ENCODE measurements at places on chromosomes 12 and 14. TPM values are rescaled to one million over a fixed set of nuclear protein-coding genes. Genes with fewer than 3 reads are reported as not detected.

DNA sequence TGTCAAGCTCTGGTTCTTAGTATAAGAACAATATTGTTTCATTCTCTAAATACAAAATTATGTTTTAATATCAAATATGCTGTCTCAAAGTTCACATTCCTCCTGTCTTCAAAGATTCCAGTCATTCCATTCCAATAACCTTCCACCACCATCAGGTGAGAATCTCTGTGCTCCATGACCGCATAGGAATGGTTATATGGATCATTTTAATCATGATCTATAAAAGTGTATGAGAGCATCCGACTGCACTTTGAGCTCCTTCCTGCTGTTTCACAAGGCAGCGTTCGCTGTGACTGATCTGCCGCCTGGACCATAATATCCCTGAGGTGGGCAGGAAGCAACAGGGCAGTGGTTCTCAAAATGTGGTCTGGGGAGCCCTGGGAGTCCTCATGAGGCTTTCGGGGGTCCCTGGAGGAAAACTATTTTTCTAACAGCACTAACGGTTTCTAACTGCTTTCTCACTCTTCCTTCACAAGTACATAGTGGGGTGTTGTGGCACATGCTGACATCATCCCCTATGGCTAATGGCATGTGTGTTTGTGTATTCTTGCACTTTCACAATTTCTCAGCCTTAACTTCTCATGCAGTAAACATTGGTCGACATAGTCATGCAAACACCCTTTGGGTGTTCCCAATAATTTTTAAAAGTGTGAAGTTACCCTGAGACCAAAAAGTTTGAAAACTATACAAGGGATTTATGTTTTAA lies 137.4 kb downstream of the ANO2 start:
- H3K4me1 ChIP-seq = no peaks in the 10 kb centered on the region
- no peaks in the 10 kb centered on the region for H3K27me3 ChIP-seq
- DNase-seq = no peak
- H3K27ac ChIP-seq = no peak overlapping the region
- H3K36me3 ChIP-seq = no peaks in the 10 kb centered on the region

DNA sequence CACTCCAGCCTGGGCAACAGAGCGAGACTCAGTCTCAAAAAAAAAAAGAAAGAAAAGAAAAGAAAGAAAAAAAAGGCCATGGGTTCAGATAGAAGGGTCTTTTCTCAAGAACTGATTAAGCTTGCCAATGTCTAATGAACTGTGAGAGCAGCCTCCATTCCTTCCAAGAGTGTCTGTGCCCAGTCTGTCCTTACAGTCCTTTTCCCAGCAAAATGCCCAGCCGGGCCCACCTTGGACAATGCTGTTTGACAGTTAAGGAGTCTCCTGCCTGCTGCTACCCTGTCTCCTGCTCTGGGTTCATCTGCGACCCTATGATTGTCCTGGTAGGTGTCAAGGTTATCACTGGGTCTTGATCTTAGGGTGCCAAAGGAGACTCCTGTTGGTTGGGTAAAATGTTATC lies 21.4 kb downstream of the SYNE3 start:
- H3K27me3 ChIP-seq = no peaks in the 10 kb centered on the region
- H3K36me3 ChIP-seq = peaks cover 6% of the 10 kb centered on the region
- no peak overlapping the region for H3K4me3 ChIP-seq
- H3K4me1 ChIP-seq = peaks cover 44% of the 10 kb centered on the region
- no peak for DNase-seq
- H3K27ac ChIP-seq = peak overlapping the region; percentile 12

DNA sequence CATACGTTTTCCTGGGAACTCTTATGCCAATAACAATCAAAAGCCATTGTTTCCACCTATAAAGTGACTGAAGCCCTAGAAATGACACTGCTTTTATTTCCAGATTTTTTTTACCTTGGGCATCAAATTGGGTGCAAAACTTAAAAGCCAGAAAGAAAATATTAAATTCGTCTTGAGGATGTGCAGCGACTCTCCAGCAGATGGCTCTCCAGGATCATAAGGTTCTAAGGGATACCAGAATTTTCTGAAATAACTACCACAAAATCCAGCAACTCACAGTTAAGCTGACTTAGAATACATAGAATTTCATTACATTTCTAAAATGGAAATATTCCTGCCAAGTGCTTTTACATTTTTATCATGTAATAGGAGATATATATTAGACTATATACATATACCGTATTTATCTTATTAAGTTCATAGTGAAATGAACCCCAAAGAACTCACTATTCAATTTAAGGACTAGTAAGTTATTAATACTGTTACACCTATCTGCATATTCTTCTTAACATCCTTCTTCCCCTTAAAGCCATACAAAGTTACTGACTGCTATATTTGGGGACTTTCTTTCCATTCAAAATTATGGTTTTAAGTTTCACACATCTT lies 44.0 kb downstream of the ARMH4 start:
- no peaks in the 10 kb centered on the region for H3K36me3 ChIP-seq
- H3K27ac ChIP-seq = no peak overlapping the region
- no peaks in the 10 kb centered on the region for H3K4me1 ChIP-seq
- DNase-seq = no peak

DNA sequence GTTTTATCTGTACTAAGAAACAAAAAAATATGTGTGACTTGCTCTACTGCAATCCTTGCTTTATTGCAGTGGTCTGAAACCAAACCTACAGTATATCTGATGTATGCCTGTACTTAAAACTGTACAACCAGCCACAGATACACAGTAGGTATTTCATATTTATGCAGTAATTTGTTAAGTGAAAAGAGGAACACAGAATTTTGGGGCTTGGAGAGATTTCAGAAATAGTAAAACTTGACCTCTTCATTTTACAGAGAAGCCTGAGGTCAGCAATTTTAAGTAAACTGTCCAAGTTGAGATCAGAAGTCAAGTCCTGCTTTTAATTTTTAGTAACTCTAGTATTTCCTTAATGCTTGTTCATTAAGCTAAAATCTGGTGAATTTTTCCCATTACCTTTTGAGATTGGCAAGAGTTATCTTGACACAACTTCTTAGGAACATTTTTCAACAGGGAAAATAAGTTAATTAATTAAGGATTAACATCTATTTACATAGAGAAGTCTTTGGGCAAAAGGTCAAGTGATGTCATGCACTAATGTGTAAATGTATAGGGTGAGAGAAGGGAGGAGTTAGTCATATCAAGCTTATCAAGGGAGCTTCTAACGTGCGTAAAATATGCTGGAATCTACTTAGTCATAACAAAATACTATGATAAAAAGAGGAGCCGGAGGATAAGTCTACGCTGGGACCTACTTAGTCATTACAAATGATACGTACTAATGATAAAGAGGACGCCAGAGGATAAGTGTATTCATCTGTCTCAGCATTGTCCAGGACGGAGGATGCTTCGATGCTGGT lies 66.0 kb upstream of the GTF2A1 start:
- no peak overlapping the region for H3K4me3 ChIP-seq
- no peaks in the 10 kb centered on the region for H3K4me1 ChIP-seq
- no peak overlapping the region for H3K27ac ChIP-seq
- H3K27me3 ChIP-seq = no peaks in the 10 kb centered on the region

DNA sequence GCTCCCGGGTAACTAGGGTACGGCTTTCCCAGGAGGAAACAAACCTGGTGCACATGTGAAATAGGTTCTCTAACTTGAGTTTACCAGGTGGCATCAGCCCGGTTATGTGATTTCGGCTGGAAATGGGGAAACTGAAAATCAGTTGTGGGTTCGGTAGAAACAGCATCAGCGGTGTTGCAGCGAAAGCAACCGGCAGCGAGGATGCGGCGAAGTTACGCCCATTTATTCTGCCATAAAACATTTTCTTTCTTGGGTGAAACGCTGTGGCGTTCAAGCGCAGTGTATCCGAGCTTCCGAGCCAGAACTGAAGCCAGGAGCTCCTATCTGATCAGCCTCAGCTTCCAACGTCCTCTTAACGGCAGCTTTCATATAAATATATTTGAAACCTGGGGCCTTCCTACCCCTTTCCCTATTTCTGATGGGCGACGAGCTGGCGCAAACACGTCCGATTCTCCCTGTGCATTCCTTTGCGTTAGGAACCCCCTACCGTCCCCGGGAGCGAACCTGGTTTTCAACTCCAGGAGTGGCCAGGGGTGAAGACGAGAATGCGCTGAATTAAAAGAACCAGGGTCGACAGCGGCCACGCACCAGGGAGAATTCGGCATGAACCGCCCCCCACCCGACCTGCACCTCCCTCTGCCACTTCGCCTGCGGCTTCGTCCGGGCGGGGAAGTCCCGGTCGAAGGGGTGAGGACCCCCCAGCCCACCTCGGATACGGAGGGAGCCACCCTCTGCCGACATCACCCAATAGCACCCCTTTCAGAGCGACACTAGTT lies 1.6 kb downstream of the DPF3 start:
- peaks cover 46% of the 10 kb centered on the region for H3K27me3 ChIP-seq
- H3K27ac ChIP-seq = no peak overlapping the region
- peak overlapping the region; percentile 74 for H3K4me3 ChIP-seq

DNA sequence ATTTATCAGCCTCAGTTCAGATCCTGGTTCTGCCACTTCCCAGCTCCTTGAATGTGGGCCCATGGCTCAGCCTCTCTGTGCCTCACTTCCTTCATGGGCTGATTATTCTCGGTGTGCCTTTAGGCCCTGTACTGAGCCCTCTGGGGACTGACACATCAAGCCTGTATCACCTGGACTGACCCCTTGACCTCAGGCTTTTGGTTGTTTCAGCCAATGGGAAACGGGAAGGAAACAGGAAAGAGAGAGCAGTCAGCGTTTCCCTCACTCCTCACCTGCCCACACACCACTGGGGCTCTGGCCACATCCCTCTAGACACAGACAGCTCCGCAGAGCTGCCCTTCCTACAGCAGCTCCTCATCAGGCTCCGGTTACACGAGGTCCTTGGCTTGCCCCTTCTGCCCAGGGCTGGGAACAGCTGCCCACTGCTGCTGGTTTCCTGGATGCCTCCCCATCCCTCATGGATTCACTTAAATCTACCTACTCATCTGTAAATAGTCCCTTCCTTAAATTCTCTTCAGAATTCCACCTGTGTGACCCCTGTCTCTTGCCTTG lies 37.0 kb upstream of the ITPR2 start:
- H3K27ac ChIP-seq = no peak overlapping the region
- DNase-seq = no peak
- H3K4me1 ChIP-seq = no peaks in the 10 kb centered on the region
- no peaks in the 10 kb centered on the region for H3K36me3 ChIP-seq

GRCh38 chr12:113345318-113345717 lies 10.4 kb upstream of the SLC8B1 start:
- H3K27me3 ChIP-seq = peaks cover 12% of the 10 kb centered on the region
- H3K36me3 ChIP-seq = no peaks in the 10 kb centered on the region
- H3K4me3 ChIP-seq = no peak overlapping the region
- H3K27ac ChIP-seq = no peak overlapping the region
- no peaks in the 10 kb centered on the region for H3K4me1 ChIP-seq
- DNase-seq = no peak

DNA sequence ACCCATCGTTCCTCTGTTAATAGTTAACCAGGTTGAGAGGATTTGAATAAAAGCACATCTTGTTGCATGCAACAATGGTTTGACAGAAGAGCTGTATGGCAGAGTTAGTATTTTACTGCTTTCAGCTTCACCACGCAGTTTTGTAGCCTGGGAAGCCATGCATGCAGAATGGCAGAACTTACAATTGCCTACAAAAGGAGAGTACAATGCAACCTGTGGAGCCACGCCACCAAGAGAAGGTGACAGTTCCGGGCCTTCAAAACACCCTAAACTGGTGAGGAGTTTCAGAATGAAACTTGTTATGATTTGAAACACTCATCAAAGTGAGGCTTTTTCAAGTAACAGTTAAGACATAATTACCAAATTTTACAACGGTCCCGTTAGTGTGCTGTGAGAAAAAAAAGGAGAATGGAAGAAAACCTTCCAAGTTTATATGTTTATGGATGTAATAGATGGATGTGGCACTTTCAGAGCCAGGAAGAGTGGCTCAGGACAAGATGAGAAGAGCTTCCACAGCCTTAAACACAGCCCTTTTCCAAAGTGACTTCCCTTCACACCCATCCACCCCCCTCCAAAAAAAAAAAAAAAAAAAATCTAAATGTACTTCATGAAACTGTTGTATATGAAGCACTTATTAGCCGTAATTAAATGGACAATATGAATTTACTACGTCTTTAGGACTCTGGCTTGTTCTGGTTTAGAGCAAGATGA lies 158.7 kb downstream of the EGLN3 start:
- H3K4me1 ChIP-seq = peaks cover 7% of the 10 kb centered on the region
- H3K27me3 ChIP-seq = no peaks in the 10 kb centered on the region
- H3K36me3 ChIP-seq = no peaks in the 10 kb centered on the region
- H3K4me3 ChIP-seq = no peak overlapping the region
- H3K27ac ChIP-seq = no peak overlapping the region

DNA sequence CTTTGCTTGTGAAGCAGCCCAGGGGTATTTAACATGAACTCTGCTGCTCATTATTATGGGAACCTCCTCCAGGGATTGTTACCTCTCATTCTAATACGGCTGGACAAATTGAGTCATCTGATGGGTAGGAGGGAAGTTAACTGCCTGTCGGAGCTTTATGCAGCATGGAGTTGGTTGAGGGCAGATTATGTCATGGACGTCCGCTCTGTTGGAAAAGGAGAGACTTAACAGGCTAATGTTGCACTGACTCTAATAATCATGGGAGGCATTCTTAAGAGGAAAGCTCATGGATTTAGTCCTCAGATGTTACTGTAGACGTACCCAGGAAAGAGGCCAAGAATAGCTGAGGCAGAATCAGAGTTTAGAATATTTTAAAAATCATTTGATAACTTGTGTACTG lies 9.9 kb downstream of the POP5 start:
- no peaks in the 10 kb centered on the region for H3K27me3 ChIP-seq
- no peak overlapping the region for H3K4me3 ChIP-seq
- H3K36me3 ChIP-seq = peaks cover 36% of the 10 kb centered on the region

DNA sequence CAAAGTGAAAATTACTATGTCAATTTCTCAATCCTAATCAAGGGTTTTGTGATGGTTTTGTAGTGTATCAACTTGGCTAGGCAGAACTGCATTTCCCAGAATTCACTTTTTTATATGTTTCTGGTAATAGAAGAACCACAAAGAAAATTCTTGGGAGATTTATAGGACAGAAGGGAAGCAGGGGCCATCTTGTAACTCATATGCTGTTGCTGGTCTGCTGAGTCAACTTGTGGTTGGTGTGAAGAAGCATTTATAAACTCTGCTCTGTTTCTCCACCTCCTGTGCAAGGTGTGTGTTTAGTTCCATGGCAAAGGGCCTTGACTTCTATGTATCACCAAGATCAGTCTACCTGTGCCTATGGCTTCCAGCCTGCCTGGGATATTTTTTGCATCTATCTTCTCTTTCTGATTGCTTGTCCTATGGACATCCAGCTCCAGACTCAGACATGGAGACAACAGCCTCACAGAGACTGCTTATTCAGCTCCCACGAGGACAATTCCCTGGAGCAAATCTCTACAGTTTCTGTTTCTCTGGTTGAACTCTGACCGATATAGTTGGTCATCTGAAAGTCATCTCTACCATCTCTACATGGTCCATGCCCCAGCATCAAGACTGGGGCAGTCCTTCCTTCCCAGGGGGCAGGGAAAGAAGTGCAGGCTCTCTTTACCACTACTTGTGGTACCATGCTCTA lies 364.3 kb upstream of the DDHD1 start:
- H3K27ac ChIP-seq = no peak overlapping the region
- no peak for DNase-seq
- H3K27me3 ChIP-seq = no peaks in the 10 kb centered on the region

- no peak for DNase-seq
- H3K4me3 ChIP-seq = no peak overlapping the region
- H3K4me1 ChIP-seq = no peaks in the 10 kb centered on the region
- peaks cover 2% of the 10 kb centered on the region for H3K36me3 ChIP-seq
Measured at GRCh38 chr12:9244894-9245293, 36.7 kb upstream of the PZP start.

- no peak overlapping the region for H3K4me3 ChIP-seq
- H3K27me3 ChIP-seq = no peaks in the 10 kb centered on the region
- no peak overlapping the region for H3K27ac ChIP-seq
- no peak for DNase-seq
Measured at GRCh38 chr14:99389174-99389826, 91.4 kb downstream of the SETD3 start.

DIO3 gene
- not detected for total RNA-seq

KRT8 gene
- total RNA-seq = 10.5 TPM

HAL gene
- total RNA-seq = 0.54 TPM

All from T-cell (primary cell).